NCI-H1417 (cell line): ENCODE measurements at places on chromosomes 12 and 14.

DNA sequence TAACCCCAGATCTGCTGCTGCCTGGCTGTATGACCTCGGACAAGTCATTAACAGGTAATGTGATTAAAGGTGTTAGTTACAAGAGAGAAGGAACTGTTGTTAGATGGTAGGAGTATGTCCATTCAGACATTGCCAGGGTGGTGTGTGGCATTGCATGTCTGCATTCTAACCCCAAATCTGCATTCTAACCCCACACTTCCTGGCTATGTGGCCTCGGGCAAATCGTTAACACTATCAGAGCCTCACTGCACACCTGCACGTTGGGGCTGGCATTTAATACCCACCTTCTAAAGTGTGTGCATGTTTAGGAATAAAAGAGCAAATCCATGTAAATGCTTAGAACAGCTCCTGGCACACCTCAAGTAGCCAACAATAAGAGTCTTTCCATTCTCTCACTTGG lies 46.4 kb downstream of the CHST11 start:
- DNase-seq: no peak

DNA sequence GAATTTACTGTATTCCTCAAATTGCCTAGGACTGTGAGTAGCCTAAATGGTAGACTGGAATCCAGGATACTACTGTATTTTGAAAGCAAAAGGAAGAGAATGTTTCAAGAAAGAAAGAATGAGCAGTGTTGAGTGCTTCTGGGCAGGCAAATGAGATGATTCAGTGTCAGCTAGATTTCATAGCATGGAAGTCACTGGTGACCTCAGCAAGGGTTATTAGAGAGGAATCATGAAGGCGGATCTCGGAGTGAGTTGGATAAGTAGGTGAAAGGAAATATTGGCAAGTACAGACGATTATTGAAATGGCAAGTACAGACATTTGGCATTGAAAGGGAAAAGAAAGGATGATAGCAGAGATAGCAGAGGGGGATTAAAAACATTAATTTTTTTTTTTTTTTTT lies 27.1 kb downstream of the VRK1 start:
- DNase-seq: no peak

DNA sequence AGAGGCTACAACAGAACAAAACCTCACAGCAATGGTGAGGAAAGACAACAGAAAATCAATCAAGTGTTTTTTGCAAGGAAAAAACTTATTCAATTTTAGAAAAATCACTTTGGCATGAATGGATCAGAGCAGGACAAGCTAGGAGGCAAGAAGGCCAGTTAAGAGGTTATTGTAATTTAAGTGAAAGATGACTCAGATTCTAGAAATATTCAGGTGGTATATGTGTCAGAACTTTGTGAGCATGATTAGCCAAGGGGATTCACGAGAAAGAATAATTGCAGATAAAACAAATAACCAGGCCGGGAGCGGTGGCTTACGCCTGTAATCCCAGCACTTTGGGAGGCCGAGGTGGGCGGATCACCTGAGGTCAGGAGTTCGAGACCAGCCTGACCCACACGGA lies 12.7 kb downstream of the GCH1 start:
- no peak for DNase-seq

GRCh38 chr14:100469632-100470522 lies 117.3 kb downstream of the BEGAIN start:
- DNase-seq: no peak

DNA sequence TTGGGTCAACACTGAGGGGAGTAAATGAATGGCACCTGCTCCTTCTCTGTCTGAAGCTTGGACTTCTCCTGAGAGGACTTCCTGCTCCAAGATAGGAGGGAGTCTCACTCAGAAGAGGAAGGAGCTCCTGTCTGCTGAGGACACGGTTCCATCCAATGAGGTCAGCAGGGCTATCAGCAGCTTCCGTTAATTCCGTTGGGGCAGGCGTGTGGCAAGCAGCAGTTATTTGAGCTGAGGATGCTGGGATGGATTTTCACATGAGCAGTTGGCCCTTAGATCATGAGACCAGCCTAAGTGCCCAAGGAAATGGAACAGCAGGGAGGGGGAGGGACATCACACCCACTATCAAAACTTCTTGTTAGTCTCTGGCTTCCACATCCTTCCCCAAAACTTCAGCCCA lies 159.0 kb upstream of the PZP start:
- no peak for DNase-seq

DNA sequence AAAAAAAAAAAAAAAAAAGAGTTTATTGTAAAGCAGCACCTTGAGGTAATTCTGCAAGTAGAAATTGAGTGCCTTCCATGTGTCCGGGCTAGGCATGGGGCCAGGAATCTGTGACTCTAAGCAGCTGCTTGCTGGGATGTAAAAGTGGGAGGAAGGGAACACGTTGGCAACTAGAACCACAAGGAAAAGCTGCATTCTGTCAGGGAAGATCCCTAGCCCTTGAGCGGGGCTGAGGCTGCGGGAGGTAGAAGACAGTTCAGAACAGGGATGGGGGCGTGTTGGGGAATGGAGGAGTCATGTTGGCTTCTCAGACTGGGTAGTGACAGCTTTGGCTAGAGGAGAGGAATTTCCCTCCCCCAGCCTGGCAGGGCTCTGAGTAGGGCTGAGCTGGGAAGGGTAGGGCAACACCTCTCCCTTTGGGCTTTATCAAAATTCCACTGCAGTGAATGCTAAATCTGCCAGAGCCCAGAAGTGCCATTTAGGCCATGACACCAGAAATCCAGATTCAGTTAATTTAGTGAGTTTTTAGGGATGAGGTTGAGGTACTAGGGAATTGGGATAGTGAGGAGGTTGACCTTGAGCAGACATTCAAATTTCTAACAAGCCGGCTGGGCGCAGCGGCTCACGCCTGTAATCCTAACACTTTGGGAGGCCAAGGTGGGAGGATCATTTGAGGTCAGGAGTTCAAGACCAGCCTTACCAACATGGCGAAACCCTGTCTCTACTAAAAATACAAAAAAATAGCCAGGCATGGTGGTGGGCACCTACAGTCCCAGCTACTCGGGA lies 3.4 kb upstream of the TRAFD1 start:
- DNase-seq: no peak

- DNase-seq: no peak
Measured at GRCh38 chr12:26554332-26554731, 278.7 kb downstream of the ITPR2 start.

- DNase-seq: no peak
Measured at GRCh38 chr12:129372876-129373275, 519.6 kb downstream of the GLT1D1 start.

DNA sequence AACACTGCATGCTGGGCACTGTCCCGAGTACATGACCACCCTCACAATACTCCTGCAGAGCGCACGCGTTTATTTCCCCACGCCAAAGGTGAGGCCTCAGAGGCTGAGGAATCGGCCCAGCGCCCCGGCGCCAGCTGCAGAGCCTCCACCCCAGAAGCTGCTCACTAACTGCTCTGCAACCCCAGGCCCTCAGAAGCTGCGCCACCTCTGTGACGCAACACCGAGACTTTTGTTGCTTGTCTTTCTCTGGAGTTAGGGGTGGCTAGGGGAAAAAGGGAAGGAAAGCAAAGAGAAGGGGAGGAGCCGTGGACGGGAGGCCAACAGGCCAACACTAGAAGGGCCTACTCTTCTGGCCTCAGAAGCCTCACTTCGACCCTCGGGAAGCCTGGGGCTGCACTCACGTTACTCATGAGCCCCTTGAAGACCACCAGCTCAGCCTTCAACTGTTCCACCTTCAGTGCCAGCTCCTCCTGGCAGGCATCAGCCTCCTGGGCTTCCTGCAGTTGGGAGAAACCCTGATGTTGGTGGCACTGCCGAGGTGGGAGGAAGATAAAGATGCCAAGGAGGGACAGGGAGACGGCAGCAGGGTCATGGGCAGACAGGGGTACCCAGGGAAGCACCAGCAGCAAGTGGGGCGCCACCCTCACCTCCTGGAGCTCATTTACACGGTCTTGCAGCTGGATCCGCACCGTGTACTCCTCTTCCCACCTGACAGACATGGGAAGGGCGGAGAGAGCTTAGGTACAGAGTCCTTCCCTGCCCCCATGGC lies 5.4 kb downstream of the IFFO1 start:
- no peak for DNase-seq

DNA sequence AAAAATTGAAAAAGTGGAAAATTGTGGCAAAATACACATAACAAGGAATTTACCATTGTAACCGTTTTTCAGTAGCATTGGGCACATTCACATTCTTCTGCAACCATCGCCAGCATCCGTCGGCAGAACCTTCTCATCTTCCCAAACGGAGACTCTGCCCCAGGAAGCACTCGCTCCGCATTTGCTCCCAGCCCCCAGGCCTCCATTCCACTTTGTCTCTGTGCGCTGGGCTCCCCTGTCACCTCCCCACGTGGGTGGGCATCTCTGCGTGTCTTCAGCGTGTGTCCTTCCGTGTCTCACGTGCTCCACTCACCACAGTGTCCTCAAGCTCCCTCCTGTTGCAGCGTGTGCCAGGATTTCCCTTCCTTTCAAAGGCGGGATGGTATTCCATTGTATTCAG lies 9.9 kb downstream of the GPR132 start:
- no peak for DNase-seq

DNA sequence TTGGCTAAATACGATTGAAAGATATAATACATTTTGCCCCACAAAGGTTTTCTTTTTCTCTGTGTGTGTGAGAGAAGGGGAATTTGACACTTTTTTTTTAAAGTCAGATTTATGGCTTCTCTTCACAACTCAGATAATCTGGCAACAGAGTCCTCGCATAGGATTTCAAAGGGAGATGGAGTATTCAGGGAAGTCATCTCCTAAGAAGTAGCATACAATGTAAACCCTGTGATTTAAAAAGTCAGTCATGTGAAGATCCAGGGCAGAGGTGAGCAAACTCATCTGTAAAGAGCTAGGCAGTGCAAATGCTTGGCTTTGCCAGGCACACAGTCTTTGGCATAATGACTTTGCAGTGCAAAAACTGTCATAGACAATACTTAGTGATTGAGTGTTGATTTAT lies 1526.3 kb downstream of the AACS start:
- no peak for DNase-seq

DNA sequence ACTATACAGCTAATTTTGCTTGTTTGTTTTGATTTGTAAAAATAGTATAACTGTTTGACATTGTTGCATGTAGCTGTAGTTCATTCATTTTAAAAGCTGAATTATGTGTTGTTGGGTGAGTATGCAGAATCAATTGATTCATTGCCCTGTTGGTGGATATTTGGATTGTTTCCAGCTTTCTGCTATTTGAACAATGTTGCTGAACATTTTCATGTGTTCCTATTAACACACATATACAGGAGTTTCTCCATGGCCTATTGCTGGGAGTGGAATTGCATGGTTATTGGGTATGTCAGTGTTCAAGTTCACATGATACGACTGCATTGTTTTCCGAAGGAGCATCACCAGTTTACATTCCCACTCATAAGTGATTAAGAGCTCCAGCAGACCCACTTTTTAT lies 75.3 kb downstream of the SRGAP1 start:
- DNase-seq: no peak

GRCh38 chr14:46136456-46136855 lies 515.1 kb downstream of the RPL10L start:
- no peak for DNase-seq

DNA sequence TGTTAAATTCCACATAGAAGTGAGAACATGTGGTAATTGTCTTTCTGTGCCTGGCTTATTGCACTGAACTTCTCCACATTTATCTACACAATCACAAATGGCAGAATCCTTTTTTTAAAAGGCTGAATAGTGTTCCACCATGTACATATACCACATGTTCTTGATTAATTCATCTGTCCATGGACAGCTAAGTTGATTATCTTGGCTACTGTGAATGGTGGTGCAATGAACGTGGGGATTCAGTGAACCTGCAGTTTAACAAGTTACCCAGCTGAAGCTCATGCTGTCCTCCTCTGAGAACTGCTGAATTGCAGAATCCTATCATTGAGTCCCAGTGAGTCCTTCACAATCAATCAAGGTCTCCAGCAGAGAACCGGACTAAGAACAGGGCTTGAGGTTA lies 74.9 kb downstream of the TBK1 start:
- DNase-seq: no peak

GRCh38 chr14:92584220-92584619 lies 70.6 kb downstream of the RIN3 start:
- no peak for DNase-seq

- DNase-seq: no peak
Measured at GRCh38 chr14:22836301-22837113, at the start of gene MMP14. TSS of gene MMP14 (plus strand) at chr14:22836585. CDS start at chr14:22836818, 233 bp downstream.

DNA sequence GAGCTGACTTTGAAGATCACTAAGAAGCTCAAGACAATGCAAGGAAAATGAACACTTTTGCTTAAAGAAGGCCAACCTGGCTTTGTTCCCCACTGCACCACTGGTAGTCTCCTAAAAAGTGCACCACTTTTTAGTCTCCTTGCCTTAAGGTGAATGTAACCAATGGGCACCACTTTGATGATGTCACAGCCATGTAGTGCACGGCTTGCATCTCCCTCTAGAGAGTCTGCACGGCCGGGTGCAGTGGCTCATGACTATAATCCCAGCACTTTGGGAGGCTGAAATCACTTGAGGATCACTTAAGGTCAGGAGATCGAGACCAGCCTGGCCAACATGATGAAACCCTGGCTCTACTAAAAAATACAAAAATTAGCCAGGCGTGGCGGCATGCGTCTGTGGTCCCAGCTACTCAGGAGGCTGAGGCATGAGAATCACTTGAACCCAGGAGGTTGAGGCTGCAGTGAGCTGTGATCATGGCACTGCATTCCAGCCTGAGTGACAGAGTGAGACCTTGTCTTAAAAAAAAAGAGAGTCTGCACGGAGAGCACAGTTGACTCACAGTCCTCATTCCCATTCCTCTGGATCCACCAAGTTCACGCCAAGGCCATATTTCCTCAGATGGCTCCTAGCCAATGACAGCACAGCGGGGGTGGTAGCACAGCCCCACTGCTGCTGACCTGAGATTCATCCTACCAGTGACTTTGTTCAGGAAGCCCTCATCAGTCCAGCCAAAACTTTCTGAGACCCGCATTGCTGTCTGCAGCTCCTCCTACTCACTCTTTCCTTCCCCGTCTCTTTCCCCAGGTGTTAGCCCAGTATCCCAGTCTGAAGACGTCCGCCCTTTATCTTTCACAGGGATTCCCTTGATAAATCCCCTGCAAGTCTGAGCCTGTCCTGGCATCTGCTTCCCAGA lies 16.5 kb upstream of the IFT81 start:
- DNase-seq: no peak

GRCh38 chr14:88209273-88209672 lies 113.8 kb downstream of the KCNK10 start:
- DNase-seq: no peak

GRCh38 chr12:104929977-104930376 lies 28.1 kb downstream of the SLC41A2 start:
- no peak for DNase-seq

GRCh38 chr14:21913759-21914158 lies 240.1 kb upstream of the OR4E1 start:
- DNase-seq: peak; percentile 53

- DNase-seq: no peak
Measured at GRCh38 chr12:6722863-6723262, 983 bp upstream of the COPS7A start.

DNA sequence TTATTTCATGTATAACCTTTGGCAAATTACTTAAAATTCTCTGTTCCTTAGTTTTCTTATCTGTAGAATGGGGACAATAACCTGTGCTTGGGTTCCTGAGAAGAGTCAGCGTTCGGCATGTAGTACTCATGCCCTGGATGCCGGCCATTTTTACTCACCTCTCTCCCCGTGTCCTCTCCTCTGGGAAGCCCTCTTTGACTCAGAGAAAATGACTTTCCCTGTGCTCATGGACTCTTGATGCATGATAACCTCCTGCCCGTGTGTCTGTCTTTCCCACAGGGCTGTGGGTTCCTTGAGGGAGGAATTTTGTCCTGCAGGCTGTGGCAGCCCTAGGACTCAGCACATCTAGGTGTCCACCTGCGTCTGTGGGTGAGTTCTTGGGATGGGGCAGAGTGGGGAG lies 5.8 kb upstream of the C1RL start:
- DNase-seq: no peak

GRCh38 chr14:22563987-22564386 lies 25.0 kb downstream of the DAD1 start:
- no peak for DNase-seq
